M059J (cell line): ENCODE measurements at places on chromosomes 5 and 9.

GRCh38 chr5:10331341-10331796 lies 22.1 kb upstream of the MARCHF6 start:
- DNase-seq: peak; percentile 39

DNA sequence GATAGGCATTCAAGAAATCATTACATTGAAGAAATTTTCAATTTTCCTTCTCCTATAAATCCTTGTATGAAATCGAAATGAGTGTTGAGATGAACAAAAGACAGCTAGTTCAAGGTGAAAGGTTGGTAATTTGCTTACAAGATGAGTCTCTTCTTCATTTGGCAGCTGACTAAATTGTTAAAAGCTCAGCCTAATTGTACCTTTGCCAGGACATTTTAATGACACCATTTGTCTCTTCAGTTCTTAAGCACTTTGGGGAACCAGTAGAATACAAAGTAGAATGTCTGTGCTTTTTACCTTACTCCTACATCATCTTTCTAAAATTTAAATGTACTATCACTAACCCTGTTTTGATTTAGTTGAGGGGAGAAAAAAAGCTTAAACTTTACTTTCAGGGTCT lies 59.4 kb downstream of the GRAMD2B start:
- DNase-seq: no peak

- DNase-seq: no peak
Observed at GRCh38 chr9:98874721-98875255, 67.3 kb downstream of the GALNT12 start.

DNA sequence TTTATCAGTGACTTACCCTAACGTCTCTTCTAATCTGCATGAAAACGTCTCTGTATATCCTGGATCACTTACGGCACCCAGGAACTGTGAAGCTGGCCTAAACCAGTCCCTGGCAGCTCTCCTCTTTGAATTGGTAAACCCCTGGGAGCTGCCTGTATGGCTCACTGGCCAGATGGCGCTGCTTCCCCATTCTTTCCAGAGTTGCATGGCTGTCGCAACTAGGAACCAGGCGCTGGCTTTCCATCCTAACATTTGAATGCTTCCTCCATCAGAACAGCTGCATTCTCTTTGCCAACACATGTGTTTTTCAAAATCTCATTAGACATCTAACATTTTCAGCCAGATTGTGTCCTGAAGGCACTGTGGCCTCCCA lies 8.0 kb upstream of the PCA3 start:
- DNase-seq: peak; percentile 25

- DNase-seq: no peak
Observed at GRCh38 chr5:151643388-151643787, 43.3 kb downstream of the SPARC start.

DNA sequence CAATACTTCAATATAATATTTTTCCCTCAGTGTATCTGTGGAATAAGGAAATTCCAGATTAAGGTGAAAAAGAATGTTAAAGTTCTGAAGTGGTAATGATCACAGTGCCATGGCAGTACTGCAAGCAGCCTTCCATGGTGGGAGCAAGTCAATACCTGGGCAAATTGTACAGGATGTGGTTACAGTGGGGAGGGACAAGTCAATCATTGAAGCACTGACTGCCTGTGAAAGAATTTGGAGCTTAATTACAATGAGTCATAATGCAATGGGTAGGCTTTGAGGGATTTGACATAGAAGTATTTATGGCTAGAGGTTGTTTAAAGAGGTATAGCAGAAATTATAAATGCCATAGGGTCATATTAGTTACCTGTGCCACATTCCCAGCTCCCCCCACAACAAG lies 786.5 kb upstream of the ACO1 start:
- DNase-seq: peak; percentile 90

- peak; percentile 42 for DNase-seq
Observed at GRCh38 chr5:115297031-115297430, 577 bp upstream of the CCDC112 start.
